Activated gamma-delta T cell treated with anti-CD3 and anti-CD28 coated beads, Interleukin-2, amount 50 U/mL, for 16 hours (primary cell): ENCODE measurements at places on chromosomes 3 and 15.

- no peak for DNase-seq
Measured at GRCh38 chr3:193553586-193553985, 1.1 kb downstream of the ATP13A4 start.

- DNase-seq = no peak
Measured at GRCh38 chr3:126524429-126524988, 554 bp downstream of the CHST13 start.

DNA sequence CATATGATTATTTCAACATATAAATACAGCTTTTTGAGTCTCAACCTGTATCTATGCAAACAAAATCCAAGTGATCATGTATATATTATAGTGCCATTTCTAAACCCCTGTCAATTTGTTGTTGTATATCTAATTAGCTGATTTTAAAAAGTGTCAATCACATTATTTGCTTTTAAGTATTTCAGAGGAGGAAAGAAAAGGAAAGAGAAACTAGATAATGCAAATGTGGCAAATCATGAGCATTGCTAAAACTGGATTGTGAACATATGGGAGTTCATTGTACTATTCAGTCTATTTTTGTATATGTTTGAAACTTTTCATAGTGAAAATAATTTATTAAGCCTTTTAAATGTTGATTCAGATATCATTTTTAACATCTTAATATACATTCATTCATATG is 190.7 kb downstream of the ZIC4 start:
- no peak for DNase-seq

DNA sequence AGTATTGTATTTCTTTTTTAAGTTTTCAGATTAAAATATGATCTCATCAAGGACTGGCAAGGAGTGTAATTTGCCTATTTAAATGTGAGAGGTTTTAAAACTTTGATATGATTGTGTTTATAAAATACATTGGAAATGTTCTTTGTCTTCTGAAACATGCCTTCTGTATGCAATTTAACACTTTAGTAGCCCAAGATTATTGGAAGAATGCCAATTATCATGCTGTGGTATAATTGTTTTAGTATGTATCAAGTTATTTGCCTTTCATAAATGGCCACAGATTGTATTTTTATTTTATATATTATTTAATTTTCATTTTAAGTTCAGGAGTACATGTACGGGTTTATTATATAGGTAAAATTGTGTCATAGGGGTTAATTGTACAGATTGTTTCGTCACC is 31.7 kb downstream of the ECT2 start:
- no peak for DNase-seq

DNA sequence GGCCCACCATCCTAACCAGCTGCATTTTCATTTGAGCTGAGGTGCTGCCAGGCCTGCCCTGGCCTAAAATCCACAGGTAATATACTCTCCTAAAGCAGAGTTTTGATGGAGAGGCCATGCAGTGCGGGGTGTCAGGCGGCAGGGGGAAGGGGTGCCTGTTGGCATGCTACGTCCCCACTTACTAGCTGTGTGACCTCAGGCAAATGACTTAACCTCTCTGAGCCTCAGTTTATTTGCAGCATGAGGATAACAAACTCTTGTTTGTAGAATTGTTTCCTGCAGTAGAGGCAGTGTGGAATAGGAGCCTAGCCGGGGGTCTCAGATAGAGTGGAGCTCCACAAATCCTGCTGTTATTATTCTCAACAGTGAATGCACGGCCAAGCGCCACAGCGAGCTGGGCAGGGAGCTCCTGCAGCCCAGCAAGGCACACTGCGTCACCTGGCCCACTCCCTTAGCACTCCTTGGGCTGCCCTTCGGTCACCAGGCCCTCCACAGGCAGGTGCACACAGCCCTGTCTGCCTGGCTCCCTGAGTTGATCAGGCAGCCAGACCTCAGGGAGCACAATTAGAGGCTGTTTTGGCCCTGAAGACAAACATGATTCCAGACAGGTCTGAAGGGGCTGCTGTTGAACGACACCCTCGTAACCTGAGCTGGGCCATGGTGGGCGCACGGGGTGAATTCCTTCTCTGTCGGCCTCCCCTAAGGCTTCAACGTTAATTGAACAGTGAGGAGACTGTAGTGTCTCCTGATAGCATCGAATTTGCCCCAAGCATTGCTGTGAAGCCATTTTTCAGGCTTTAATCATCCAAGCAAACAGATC is 248.8 kb upstream of the LYSMD4 start:
- no peak for DNase-seq

- DNase-seq = no peak
Measured at GRCh38 chr3:127630811-127631714, 2.1 kb downstream of the PODXL2 start.

DNA sequence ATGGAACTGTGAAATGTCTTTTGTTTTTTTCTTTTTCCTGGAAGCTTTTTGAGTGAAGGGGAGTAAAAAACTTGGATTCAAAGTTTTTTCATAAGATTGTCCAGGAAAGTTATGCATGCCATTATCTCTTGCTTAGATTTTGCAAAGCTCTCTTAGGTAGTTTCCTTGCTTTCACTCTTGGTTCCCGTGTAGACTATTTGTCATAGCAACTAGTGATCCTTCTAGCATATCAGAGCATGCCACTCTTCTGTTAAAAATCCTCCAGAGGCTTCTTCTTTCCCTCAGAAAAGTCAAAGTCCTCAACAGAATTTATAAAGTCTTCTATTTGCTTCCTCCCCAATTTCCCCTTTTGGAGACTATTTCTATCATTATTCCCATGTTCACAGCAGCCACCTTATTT is 21.1 kb downstream of the GTF2E1 start:
- no peak for DNase-seq

GRCh38 chr15:30953731-30954378 is 37.6 kb downstream of the MTMR10 start:
- no peak for DNase-seq

GRCh38 chr15:71447328-71448250 is 332.3 kb downstream of the THSD4 start:
- DNase-seq = no peak
